Pulmonary artery endothelial cell (primary cell): ENCODE measurements at places on chromosomes 3 and 15.

DNA sequence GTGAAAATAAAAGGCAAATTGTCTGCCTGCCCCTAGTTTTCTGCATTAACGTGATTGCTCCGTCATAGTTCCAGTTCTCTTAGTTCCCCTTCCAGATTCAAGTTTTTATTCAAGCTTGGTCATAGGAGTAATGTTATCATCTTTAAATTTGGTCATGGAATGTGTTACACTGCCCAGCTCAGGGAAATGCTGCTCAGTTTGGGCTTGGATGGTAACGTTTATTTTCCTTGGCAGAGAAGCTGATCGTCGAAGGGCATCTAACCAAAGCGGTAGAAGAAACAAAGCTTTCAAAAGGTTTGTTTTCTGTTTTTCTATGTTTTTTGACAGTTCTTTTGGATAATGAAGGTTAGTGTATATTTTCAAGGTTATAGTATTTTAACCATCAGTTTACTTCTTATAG is 118.4 kb upstream of the FLNB start:
- no peak for DNase-seq

DNA sequence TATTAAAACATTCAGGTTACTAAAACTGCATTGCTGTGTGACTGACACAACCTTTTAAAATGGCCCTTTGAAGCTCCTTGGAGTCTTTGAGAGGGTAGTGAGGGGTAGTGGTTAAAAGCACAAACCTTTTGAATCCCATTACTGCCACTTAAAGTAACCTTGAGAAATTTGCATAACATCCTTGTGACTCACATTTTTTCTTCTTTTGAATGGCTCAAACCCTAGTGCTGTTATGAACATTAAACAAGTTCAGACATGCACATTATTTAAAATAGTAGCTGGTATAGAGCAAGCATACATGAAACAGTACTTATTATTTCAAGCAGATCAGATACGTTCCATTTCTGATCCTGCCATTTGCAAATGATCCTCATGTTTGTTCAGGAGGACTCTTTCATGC is 3.7 kb upstream of the CLDN1 start:
- no peak for DNase-seq

DNA sequence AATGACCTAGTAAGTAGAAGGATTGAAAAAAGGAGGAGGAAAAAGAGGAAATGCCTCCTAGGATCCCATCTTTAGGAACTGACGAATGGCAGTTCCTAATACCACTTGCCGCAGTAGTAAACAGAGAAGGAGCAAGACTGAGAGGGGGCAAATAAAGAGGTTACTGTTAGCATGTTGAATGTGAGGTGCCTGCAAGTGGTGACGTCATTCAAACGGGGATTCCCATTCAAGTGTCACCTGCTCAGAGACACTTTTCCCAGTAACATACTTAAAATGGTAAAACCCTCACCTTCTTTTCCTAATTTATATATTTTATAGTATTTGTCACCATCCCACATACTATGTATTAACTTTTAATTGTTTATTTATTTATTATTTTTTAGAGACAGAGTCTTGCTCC is 178.9 kb downstream of the IL5RA start:
- no peak for DNase-seq

GRCh38 chr3:9897408-9898372 is 5.0 kb upstream of the IL17RE start:
- DNase-seq = no peak

- no peak for DNase-seq
These were observed 6.0 kb downstream of the AMIGO3 start for GRCh38 chr3:49713336-49714105.

GRCh38 chr15:43283526-43283925 is 16.8 kb upstream of the TGM5 start:
- DNase-seq = no peak

DNA sequence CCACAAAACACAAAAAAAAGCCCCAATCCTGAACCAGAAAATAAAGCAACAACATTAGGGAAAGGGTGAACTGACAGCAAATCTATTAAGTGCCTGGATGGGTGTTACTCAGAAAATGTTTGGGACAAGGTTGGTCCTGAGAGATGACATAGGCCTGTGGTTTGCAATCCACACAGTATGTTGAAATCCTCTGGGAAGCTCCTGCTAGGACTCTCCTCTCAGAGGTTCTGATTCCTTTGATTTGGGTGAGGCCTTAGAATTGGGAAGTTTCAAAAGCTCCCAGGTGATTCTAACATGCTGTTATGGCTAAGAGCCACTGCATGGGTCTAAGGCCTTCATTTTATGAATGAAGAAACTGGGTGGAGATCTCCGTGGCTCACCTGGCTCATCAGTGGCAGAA is 18.4 kb downstream of the CLDN1 start:
- DNase-seq = no peak

GRCh38 chr15:71496336-71496955 is 313.9 kb upstream of the NR2E3 start:
- DNase-seq = peak; percentile 11

DNA sequence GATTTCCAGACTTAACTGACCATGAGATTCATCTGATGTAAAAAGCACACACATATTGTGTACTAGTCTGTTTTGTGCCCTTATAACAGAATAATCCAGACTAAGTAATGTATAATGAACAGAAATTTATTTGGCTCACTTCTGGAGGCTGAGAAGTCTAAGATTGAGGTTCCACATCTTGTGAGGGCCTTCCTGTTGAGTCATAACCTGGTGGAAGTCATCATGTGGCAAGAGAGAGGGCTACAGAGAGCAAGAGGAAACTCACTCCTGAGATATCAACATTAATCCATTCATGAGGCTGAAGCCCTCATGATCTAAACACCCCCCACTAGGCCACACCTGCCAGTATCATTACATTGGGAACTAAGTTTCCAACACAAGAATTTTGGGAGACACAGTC is 977.6 kb downstream of the MCTP2 start:
- peak; percentile 17 for DNase-seq

DNA sequence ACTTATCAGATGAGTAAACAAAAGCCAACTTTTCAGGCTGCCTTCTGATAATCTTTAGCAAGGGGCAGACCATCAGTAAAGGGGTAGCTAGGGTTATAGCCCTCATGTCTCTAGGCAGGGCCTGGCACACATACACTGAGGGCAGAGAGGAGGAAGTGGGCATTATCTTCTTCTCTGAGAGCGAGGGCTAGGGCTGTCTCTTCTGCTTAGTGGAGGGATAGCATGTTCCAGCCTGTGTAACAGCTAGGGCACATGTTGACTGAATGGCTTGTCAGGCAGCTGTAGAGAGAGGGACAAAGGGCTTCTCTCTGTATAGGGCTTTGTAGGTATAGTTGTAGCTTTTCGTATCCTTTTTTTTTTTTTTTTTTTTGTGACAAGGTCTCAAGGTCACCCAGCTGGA is 17.8 kb downstream of the CRTC3 start:
- no peak for DNase-seq

DNA sequence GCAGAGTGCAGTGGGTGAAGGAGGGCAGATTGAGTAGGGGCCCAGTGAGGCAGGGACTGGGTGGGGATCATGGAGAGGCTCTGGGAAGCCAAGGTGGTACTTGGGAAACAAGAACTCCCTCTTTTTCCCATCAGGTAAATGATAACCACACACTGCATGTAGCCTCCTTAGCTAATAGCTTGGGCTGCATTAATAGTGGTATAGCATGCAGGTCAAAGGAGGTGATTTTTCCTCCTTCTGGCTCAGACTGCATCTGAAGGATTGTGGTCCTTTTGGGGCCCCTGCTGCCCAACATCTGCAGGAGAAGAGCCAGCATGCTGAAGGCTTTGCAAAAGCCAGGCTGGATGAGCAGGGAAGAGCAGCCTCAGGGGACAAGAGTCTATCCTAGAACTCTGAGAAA is 45.4 kb downstream of the PPCDC start:
- no peak for DNase-seq

GRCh38 chr3:185552358-185552877 is at the start of gene LIPH:
TSS of gene LIPH (minus strand) at chr3:185552588. CDS start at chr3:185552471, 117 bp downstream.
- DNase-seq = no peak

DNA sequence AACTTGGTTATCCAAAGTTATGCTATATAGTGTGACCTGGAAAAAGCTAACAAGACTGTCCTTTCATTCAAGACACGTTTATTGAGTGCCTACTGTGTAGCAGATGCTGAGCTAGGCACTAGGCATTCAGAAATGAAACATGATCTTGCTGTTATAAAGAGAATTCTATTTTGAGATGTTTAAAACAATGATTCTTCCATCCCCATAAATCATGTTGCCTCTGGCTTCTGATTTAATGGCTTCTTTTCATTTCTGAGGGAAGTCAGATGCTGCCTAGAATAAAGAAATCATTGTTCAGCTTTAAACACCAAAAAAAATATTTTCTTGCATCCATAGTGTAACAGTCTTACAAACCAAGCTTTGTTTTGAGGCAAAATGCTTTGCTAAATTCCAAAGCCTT is 620.9 kb upstream of the UBE2E2 start:
- DNase-seq = no peak

GRCh38 chr3:192652727-192653126 is 74.6 kb downstream of the FGF12 start:
- no peak for DNase-seq

GRCh38 chr15:57305009-57305408 is 71.3 kb upstream of the CGNL1 start:
- DNase-seq = no peak

GRCh38 chr3:78754066-78754743 is 1013.6 kb downstream of the ROBO1 start:
- no peak for DNase-seq

DNA sequence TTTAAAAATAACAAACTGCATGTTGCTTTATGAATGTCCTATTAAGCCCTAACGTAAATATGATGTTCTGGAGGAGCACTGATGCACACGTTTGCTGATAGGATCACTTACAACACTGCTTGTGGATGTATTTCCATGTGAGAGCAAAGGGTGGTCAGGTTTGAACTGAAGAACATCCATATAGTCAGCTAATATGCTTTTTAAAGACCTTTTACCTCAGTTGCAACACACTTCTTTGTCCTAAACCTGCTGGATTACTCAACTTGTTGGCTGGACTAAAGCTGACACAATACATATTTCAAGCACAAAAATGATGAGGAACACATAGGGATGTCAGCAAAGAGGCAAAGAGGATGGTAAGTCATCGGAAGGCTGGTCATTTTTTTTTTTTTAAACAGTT is 186.6 kb downstream of the TIGIT start:
- DNase-seq = no peak

- no peak for DNase-seq
These were observed 68.6 kb downstream of the FHIT start for GRCh38 chr3:61182662-61183061.

DNA sequence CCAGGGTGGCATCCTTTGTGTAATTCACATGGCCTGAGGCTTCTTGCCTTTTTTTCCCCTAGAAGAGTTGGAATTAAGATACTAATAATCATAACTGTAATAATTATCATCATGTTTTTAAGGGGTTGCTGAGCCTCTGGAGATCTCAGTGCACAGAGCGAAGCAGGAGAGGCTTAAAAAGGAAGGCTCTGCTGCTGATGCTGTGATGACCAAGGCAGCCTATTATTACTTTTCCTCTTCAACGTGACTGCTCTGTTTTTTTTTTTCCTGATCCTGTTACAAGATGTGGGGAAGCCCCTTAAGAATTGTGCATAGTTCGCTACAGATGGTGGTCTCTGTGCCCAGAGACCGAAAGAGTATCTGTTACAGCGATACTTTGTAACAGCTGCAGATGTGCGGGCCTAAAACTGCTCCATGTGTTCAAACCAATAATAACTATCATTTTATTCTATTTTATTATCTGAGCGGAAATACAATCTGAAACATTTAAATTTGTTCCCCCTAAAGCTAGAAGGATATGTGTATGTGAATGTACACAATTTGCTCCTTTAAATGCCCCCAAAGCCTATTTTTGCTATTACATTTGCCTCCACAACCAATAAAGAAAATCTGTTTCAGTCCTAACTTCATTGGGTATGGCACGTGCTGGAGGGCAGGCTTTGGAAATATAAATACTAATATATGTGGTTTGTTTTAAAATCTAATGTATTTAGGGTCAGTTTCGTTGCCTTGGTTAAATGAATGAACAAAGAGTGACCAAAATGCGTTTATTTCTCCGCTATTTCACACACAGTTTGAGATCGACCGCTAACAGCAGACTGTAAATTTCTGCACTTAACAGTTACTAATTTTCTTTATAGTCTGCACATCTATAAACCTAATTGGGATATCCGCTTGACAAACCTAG is 4.6 kb downstream of the SHOX2 start:
- DNase-seq = no peak

DNA sequence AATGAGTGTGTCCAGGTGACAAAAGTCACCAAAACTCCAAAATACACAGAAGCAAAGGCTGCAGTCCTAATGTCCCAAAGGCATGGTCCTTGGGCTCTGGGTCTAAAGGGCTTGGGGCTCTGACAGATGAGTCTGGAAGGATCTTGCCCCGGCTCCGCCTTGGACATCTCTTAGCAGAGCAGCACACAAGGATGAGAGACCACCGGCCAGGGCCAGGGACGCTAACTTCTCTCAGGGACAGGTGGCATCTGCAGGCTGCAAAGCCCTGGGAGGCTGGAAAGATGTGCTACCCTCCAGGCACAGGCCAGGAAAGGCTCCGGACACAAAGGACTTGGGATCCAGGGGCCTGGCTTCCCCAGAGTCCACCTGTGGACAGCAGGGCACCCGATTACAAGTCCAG is 14.1 kb upstream of the SHISA5 start:
- DNase-seq = no peak

- no peak for DNase-seq
These were observed 203.7 kb upstream of the TLE3 start for GRCh38 chr15:70301396-70301795.

DNA sequence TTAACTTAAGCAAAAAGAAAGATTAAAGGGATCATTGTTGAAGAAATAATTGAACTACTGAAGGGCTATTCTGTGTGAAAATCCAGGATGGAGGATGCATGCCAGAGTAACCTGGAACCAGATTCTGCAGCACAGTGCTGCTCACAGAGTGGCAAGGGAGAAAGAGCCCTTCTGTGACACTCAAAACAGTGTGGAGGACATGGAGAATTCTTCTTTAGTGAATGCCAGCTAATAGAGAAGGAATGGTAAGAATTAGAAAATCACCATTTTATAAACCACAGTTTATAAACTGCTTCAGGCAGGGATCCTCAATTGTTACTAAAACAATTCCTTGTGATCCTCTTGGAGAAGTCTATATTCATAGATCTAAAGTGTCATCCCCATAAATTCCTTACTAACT is 70.4 kb upstream of the ARHGEF26 start:
- no peak for DNase-seq

DNA sequence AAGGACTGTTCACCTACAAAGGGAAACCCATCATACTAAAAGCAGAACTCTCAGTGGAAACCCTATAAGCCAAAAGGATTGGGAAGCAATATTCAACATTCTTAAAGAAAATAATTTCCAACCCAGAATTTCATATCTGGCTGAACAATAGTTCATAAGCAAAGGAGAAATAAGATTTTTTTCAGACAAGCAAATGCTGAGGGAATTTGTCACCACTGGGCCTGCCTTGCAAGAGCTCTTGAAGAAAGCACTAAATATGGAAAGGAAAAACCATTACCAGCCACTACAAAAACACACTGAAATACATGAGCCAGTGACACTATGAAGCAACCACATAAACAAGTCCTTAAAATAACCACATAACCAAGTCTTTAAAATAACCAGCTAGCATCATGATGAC is 28.9 kb upstream of the DCBLD2 start:
- DNase-seq = no peak
